ENCODE measurements at places on chromosomes 7 and 10.

DNA sequence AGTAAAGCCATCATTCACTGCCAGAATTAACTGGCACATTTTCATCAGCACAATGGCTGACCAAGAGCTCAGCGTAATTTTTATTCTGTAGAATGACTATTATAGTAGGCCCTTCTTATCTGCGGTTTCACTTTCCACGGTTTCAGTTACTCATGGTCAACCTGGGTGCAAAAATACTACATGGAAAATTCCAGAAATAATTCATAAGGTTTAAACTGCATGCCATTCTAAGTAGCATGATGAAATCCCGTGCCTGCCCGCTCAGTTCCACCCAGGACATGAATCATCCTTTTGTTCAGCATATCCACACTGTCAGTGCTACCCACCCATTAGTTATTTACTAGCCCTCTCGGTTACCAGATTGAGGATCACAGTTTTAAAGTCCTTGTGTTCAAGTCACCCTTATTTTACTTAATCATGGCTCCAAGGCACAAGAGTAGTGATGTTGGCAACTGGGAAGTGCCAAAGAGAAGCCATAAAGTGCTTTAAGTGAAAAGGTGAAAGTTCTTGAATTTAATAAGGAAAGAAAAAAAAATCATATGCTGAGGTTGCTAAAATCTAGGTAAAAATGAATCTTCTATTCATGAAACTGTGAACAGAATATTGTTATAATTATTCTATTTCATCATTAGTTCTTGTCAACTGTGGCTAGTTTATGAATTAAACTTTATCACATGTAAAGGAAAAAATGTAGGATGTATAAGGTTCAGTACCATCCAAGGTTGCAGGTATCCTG, 204.9 kb downstream of the DOCK4 start:
- DNase-seq = no peak

- DNase-seq = no peak
Observed at GRCh38 chr10:124875596-124875995, 66.3 kb upstream of the ZRANB1 start.

DNA sequence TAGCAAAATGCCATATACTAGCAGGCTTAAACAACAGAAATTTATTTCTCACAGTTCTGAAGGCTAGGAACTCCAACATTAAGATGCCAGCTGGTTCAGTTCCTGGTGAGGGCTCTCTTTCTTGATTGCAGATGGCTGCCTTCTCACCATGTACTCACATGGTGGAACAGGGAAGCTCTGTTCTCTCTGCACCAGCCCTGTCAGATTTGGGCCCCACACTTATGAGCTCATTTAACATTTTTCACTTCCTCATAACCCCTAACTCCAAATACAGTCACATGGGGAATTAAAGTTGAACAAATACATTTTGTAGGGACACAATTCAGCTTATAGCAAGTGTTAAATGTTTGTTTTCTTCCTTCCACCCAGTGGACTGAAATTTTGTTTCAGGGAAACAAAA, 218.6 kb upstream of the TAC1 start:
- DNase-seq = no peak

DNA sequence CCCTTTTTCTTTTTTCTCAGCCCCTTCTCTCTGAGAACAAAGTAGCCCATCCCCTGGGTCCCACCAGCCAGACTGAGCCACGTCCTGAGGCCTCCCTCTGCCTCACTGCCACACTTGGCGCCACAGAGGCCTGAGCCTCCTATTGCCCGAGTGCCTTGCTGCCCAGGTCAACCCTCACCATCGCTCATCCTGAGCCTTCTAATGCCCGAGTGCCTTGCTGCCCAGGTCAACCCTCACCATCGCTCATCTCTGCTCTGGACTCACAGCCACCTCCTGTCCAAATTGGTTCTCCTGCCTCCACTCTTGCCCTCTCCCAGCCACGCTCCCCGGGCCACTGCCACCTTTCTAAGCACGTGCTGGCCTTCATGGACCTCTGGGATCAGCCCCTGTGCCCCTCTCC, 53.2 kb upstream of the SMNDC1 start:
- no peak for DNase-seq

- peak; percentile 22 for DNase-seq
Observed at GRCh38 chr10:132257271-132257670, 50.5 kb downstream of the STK32C start.

Measured in activated CD4-positive, alpha-beta T cell treated with anti-CD3 and anti-CD28 coated beads for 24 hours (primary cell).